Calu3 (cell line): ENCODE measurements at places on chromosomes 7 and 10. TPM values are rescaled to one million over a fixed set of nuclear protein-coding genes. Genes with fewer than 3 reads are reported as not detected.

DNA sequence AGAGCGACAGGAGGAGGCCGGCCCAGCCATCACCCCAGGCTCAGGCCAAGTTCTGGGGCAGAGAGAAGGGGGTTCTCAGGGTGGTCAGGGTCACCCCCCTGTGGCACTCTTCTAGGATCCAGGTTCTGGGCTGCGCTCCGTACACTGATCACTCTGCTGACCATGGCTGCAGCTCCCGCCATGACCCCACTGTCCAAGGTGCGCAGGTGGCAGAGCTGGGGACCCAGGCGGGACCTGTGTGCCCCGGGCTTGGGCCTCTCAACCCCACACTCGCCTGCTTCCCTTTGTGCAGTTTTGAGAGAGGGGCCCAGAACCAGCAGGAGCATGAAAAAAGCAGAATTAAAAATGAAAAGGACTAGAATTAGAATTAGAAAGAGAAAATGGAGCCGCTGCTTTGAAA lies 227.1 kb downstream of the FANK1 start:
- DNase-seq: no peak

GRCh38 chr7:111012799-111013675 lies 77.9 kb upstream of the LRRN3 start:
- DNase-seq: no peak

The CNPY1 gene
- total RNA-seq: not detected in 2 replicates

The DAGLB gene
- 36.8 and 38.1 TPM in 2 replicates for total RNA-seq

DNA sequence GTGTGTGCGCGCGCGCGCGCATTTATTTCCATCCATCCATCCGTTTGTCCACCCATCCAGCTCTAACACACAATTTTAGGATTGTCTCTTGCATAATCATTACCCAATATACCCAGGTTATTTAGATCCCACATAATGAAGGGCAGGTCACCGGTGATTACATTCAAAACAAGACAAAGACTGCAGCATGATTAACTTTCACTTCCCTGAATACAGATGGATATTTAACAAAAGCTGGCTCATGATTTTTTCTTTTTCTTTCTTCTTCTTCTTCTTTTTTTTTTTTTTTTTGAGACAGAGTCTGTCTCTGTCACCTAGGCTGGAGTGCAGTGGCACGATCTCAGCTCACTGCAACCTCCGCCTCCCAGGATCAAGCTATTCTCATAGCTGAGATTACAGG lies 86.2 kb downstream of the SH3PXD2A start:
- DNase-seq: no peak

GRCh38 chr7:9657257-9657656 lies 1223.8 kb downstream of the NXPH1 start:
- DNase-seq: no peak

GRCh38 chr10:119199231-119199992 lies 8.0 kb upstream of the GRK5 start:
- DNase-seq: peak; percentile 44

The EIF5AL1 gene
- 0.19 and 0.20 TPM in 2 replicates for total RNA-seq

The PDK4 gene
- total RNA-seq: 6.5 and 7.1 TPM in 2 replicates

The OR2A1 gene
- not detected in 2 replicates for total RNA-seq

- DNase-seq: no peak
Observed at GRCh38 chr7:147570390-147570789, 1020.2 kb upstream of the C7orf33 start.

DNA sequence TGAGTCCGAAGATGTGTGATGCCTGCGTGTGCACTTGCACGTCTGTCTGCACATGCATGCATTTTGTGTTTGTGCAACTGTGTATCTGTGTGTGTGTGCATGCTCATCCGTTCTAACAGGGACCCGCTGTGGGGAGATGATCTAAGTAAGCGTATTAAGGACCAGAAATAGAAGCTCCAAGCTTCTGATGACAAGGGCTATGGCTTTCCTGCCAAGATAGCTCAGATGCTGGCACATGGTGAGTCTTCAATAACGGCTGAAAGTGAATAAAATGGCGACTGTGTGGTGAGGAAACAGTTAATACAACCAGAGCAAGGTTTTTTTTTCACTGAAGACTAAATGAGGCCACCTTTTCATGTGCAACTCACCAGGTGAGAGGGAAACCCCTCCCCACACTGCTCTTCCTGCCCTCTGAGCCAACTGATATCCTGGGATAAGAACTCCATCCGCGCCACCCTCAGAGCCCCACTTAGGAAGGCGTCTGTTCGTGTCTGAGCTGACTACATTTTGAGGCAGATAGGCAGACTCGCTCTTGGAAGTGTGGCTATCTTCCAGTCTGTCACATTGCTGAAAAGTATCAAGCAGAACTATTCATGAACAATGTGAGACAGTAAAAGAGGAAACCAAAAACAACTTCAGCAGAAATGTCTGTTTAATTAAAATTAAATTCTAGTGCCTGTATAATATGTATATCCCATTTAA lies 47.4 kb upstream of the TCERG1L start:
- DNase-seq: no peak

GRCh38 chr7:92517631-92518030 lies 10.7 kb downstream of the PEX1 start:
- no peak for DNase-seq
